ENCODE measurements at places on chromosomes 7 and 10.

- DNase-seq, result no peak
Observed at GRCh38 chr10:14543904-14544210, 213.1 kb upstream of the FRMD4A start.

GRCh38 chr7:141952461-141952860 is 5.7 kb upstream of the CLEC5A start:
- no peak for DNase-seq

DNA sequence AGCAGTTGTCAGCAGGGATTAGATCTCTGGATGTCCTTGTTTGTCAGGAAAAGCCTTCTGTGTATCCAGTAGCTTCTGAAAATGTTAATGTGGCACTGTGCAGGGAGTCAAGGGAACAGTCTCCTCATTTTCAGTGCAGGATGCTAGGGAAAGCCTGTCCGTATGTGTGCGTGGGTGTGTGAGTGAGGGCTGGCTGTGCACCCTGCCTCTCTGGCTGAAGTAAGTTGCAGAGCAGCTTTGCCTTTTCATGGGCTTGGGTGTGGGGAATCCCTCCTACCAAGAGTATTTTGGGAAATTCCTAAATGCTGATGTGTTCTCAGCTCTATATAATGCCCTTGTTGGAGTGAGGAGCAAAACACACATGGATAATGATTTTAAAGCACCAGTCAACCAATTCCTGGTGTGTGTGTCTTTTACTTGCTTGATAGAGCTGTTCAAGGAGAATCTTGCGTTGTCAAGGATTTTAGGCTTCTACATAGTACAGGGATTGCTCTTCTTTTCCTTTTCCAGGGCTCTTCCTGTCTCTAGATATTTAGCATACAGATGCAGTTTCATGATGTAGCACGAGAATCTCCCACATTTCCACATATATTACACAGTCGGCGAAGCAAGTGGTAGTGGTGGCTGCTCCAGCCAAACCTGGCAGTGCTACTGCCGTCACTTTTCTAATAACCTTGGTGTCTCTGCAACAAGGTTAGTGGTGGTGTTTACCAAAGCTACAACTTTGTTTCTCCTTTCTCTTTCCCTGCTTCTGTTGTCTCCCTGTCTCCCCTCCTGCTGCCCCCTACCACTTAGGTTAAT is 92.8 kb downstream of the MCU start:
- DNase-seq, result peak; percentile 82

GRCh38 chr10:21689881-21690280 is 155.8 kb downstream of the MLLT10 start:
- DNase-seq, result no peak

DNA sequence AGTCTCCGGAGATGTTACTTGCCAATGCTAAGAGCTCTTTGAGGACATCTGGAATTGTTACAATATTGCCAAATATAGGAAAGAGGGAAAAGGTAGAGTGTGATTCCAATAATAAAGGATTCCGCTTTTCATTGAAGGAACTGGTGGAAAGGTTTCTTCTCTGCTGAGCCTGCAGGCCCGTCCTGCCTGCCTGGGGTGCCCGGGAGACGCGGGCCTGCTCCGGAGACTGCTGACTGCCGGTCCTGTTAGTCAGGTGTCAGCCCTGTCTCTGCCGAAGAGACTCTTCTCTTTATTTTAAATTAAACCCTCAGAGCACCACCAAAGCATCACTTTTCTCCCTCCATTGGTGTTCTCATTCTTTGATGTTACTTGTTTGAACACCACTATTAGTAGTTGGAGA is 2.2 kb downstream of the EGFR start:
- no peak for DNase-seq

DNA sequence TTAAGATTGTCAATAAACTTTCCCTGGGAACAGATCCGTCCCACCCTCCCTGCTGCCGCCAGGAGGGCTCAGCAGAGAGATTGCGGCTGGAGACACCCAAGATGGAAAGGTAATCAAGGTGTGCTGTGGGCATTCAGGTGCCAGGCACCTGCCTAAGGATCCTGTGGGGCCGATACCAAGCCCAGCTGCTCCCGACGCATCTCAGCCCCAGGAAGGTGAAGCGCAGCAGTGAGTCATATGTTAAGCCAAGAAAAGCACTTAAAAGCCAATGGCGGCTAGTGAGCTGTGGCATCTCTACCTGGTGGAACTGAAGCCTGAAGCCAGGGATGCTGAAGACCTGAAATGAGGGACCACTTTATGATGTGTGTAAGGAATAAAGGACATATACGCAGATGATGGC is 6.1 kb downstream of the WDR86 start:
- no peak for DNase-seq

DNA sequence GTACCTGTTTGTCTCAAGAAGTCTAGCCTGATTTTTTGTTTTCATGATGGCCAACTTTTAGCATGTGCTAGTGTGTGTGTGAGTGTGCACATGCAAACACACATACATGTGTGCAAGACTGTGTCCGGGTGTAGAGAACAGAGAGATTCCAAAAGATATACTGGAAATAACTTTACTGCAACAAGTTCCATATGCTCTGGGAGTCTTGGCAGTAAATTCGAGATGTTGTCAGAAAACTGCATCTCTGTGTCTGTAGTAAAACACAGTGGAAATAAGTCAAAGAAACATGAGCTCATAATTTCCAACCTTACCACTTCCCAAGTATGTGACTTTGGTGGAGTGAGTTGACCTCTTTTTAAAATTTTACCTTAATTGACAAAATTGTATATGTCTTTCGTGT is 950.8 kb upstream of the C7orf33 start:
- DNase-seq, result no peak

GRCh38 chr7:27172315-27172774 is 1.8 kb downstream of the HOXA10 start:
- peak; percentile 62 for DNase-seq

GRCh38 chr7:142771353-142771723 is 568 bp downstream of the PRSS2 start:
- no peak for DNase-seq

GRCh38 chr10:85047170-85047834 is 718.9 kb downstream of the CCSER2 start:
- no peak for DNase-seq

DNA sequence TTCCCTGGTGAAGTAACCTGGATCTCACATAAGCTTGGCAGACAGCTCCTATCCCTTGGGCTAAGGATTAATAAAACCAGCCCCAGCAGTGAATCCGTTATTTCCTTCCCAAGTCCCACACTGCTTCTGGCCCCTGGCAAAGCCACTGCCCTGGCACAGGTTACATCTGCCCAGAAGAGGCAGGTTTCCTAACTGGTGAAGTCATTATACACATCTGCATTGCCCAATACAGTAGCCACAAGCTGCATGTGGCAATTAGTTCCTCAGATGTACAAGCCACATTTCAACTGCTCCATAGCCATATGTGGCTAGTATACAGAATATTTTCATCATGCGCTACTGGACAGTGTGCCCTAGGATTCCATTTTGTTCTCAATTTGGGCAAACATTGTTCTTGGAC is 273.0 kb downstream of the GRM8 start:
- no peak for DNase-seq

- peak; percentile 29 for DNase-seq
Observed at GRCh38 chr10:72567421-72567820, 58.5 kb downstream of the MICU1 start.

DNA sequence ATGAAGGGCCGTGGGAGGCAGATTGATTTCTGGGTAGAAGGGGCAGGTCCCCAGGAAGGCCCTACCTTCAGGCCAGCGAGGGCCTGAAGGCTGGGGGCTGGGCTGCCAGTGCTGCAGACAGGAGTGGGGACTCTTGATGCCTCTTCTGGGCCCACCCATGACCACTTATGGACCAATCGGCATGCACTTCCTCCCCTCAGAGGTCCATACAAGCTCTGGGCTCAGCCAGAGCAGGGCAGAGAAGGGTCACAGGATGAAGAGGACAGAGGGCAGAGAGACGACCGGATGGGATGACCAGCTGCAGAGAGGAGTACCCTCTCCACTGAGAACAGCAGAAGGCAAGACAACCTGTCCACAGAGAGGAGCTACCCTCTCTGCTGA is 120.1 kb downstream of the DYNC2I1 start:
- DNase-seq, result no peak

DNA sequence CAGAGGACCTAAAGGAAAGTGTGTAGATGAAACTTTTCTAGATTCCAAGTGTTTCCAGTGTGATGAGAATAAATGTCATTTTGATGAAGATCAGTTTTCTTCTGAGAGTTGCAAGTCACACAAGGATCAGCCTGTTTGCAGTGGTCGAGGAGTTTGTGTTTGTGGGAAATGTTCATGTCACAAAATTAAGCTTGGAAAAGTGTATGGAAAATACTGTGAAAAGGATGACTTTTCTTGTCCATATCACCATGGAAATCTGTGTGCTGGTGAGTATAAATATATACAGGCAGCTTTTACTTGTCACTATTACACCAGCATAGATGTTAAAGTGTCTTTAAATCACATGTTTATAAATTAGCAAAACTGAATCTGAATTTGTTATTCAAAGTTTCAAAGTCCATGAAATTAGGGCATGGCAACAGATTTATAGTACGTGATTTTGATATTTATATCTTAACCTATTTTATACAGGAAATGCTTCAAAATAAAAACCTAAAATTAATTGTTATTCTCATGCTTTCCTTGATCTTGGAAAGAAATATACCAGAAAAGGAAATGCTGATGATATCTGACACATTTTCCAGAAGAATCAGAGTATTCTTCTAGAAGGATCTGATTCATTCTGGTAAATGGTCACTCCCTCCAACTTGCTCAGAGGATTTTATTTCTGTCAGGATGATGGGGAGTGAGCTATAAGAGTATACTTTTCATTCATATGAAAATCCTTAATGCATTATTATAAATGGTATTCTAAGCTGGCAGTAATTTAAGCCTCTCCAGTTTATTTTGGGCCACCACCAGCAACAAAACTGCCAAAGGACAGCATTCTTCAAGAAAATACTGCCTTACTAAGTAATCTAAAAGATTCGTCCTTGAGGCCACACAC is 71.4 kb downstream of the ITGB8 start:
- DNase-seq, result no peak

DNA sequence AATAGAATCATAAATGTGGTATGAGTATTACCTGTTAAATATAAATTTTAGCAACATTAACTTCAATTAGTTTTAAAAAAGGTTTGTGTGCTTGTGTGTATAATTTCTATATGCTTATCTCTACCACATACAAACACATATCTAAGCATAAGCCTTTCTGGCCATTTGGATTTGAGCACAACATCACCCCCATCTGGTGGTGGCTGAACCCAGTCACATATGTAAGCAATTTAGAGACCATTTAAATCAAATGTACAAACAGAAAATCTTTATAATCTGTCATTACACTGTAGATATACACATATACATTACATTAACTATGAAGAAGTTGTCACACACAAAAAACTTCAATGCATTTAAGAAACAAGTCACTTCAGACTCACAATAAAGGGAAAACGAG is 31.7 kb downstream of the GPR22 start:
- peak; percentile 29 for DNase-seq

- DNase-seq, result no peak
Observed at GRCh38 chr7:2104716-2105115, 128.0 kb downstream of the MAD1L1 start.

- no peak for DNase-seq
Observed at GRCh38 chr10:27614776-27615175, 110.7 kb downstream of the RAB18 start.

DNA sequence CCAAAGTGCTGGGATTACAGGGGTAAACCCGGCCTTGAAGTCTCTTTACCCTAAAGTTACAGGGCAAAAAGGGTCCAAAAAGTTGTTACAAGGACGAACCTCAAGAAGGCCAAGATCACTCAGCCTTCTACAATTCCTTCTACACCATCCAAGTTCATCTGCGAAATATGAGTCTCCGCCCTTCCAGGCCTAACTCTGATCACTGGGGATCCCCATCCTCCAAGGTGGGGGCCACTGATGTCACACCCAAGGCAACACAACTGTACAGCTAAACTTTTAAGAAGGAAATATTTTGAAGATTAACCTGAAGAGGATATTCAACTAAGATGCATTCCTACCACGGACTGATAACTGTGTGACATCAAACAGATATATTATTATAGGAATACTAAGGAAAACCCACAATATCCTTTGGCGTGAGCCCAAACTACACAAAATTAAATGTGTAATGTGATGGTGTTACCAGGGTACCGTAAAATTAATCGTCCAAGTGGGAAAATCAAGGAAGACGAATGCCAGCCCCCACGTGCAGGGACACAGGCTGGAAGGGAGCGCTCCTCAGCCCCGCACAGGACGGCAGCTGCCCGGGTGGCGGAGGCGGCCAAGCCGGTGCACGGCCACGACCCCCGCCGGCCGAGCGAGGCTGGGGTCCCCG is 1.0 kb downstream of the PAXIP1 start:
- DNase-seq, result peak; percentile 2

DNA sequence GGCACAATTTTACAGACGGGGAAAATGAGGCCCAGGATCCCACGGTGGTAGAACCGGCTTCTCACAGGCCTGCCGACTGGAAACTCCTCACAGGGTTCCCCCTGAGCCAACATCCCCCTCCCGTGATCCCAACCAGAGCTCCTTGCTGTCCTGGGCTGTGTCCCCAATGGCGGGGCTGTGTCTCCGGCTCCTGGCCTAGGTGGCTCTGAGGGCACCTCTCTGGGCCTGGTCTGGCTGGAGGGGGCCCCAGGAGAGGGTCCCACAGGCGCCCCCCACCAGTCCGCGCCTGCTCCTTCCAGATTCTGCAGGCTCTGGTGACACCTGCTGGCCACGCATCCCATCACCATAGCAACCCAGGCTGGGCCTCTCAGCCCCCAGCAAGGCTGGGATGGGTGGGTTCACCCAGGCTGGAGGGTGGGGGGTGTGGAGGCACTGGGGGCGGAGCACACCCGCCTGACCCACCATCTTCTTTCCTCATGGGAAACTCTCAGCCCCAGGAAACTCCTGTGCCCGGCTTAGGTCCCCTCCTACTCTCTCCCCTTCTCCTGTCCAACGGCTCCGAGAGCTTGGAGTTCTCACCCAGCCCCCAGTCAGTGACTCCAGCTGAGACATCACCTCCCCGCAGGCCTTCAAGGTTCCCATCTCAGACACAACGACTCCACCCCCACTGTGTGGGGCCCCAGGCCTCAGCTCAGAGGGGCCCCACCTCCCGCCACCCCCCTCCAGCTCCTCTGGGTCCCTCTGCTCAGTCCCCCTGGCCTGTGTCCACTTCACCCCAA is 27.1 kb upstream of the TNRC18 start:
- no peak for DNase-seq

- DNase-seq, result no peak
Observed at GRCh38 chr7:7385421-7385820, 150.3 kb downstream of the COL28A1 start.

DNA sequence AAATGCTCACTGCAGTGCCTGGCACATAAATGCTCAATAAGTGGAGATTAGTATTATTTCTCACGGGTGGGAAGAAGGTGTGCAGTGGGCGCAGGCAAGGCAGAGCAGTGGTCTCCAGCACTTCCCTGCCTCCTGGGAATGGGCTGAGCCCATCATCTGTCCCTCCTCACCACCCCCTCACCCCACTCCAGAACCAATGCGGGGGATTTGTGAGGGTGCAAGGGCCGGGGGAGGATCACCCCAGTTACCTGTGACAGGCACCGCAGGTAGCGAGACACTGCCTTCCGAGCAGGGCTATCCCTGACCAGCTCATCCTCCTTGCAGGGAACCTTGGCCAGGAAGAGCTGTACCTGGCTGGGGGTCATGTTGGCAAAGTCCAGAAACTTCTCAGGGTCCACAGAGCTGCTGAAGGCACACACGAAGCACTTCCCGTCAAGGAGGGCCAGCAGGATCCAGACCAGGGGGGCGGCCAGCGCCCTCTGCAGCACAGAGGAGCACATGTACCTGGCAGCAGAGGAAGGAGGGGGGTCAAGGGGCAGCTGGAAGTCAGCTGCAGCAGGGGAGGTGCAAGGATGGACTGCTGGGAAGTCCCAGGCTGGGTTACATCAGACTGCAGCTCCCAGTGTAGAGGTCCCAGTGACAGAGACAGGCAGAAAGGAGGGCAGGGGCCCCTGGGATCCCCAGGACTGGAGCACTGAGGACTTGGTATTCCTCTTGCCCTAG is 2.8 kb downstream of the CALHM3 start:
- no peak for DNase-seq

All from HCEC 1CT (cell line).